ENCODE measurements at places on chromosomes 2 and 18.

- DNase-seq, result no peak
Observed at GRCh38 chr2:71207601-71208000, 19.3 kb downstream of the PAIP2B start.

GRCh38 chr2:85506768-85507181, 32.2 kb upstream of the MAT2A start:
- DNase-seq, result no peak

- peak; percentile 20 for DNase-seq
Observed at GRCh38 chr18:13374468-13375301, 156.1 kb downstream of the LDLRAD4 start.

DNA sequence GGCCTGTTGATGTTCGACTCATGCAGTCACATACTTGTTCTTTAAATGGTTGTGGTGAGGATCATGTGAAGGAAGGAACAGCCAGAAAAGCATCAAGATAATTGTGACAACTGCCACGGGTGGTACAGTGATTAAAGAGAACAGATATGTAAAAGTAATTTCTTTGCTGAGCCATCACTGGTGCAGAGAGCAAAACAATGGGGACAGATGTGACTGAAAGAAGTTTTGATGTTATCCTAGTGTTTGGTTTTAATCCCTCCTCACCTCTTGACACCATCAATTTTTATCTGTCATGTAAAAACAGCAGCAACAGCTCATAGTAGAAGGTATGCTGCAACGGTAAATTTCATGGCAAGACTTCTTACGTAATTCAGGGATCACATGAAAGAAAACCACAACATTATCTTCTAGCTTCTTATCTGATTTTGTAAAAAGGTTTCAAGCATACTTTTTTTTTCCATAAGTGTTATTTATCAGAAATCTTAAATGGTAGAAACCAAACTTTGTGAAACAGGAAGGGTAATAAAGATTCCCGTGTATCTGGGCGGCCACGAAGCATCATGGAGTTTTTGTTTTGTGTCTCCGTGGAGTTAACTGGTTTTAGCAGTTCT, 65.2 kb downstream of the PLCL1 start:
- no peak for DNase-seq

DNA sequence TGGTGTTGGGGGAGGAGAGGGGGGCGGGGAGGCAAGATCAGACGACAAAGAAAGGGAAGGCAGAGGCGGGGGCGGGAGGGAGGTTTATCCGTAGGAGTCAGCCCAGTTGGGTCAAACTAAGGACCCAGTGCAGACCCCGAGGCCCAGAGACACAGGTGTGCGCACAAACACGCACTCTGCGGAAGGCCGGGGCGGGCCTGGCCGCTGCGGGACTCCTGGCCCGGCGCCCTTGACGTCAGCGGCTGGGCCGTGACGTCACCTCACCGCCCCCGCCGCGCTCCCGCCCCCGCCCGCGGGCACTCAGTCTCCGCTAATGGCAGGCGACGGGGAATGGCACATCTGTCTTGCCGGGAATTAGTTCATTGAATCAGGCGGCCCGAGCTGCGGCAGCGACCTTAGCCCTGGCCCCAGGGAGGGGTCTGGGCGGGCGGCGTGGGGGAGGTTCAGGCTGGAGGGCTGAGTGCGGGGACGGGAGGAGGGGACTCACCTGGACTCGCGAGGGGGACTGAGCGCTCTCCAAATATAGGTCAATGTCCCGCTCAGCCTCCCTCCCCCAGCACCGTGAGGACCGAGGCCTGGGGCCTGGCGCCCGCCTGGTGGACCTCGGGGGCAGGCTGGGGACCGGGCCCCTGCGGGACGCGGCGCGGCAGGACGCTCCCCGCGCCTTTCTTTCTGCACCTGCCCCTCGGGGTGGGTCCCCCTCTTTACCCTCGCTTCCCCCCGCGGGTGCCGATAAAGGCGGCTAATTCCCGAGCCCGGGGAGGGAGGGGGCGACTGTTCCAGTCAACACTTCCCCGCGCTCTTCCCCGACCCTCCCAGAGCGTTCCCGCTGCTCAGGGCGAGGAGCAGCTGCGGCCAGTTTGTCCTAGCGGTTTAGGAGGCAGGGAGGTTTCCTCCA, 15.5 kb upstream of the ECEL1 start:
- peak; percentile 64 for DNase-seq

GRCh38 chr18:74513149-74513882, 17.2 kb downstream of the CNDP2 start:
- no peak for DNase-seq

GRCh38 chr18:31661965-31662364, 22.4 kb downstream of the B4GALT6 start:
- DNase-seq, result no peak

DNA sequence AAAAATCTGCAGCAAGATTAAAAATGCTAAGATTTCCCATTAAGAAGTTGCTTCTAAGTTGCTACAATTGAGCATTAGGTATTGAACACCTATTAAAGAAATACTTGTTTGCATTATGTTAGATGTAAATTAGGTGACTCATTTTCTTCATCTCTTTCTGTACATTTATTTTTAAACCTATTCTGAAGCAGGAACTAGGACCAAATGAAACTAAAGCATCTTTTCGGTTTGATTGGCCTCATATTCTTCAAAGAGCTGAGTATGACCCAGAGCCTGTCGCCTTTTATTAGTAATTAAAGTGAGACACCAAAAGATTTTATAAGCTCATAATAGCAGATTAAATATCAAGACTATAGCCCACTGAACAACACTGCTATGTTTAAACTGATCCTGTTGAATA, 83.4 kb upstream of the ZEB2 start:
- no peak for DNase-seq

GRCh38 chr2:83081826-83082690, 1377.0 kb downstream of the SUCLG1 start:
- DNase-seq, result no peak

- no peak for DNase-seq
Observed at GRCh38 chr18:47746615-47747014, 183.8 kb downstream of the SMAD2 start.

GRCh38 chr2:121257480-121257840, 27.5 kb downstream of the TFCP2L1 start:
- DNase-seq, result no peak

DNA sequence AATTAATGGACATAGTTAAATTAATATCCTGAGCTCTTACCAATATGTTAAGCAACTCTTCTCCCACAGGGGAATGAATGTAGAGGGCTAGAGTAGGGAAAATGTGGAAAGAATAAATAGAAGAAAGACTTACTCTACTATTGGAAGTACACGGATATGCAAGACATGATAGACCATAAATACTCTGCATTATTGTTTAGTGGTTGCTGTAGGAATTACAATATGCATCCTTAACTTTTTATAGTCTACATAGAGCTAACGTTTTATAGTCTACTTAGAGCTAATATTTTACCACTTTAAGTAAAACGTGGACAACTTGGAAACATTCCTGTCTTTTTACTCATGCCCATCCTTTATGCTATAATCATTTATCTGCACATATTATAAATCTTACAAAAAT, 163.8 kb upstream of the GALNT5 start:
- no peak for DNase-seq

GRCh38 chr18:74745633-74746403, 148.1 kb downstream of the ZNF407 start:
- no peak for DNase-seq

DNA sequence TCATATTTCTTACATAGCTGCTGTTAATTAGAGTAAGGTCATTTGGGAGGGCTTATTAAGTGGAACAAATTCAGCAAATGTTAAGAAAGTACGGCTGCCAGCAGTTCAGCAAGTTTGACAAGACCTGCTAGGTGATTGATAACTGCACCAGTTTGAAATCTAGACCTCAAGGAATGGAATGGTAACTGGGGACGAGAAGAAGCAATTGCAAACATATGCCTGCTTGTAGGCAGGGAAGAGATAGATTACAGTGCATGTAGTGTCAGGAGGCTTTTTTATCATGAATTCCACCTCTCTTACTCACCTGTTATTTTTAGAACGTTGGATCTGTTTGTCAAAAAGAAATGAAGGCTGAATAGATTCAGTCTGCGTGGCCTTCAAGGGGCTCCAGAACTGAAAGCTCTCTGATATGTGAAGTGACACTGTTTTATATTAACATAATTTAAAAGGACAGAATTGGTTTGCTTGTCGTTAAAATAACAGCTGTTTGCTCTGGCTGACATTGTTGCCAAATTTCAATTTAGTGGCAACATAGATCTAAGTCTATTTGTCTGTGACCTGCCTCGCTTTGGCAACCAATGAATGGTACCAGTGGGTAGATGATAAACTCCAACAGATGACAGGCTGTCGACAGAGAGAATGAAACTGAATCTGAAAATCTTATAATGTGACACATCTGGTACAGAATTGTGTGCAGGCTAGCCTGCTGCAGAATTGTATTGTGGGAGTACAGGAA, 199.3 kb downstream of the ZNF407 start:
- DNase-seq, result no peak

DNA sequence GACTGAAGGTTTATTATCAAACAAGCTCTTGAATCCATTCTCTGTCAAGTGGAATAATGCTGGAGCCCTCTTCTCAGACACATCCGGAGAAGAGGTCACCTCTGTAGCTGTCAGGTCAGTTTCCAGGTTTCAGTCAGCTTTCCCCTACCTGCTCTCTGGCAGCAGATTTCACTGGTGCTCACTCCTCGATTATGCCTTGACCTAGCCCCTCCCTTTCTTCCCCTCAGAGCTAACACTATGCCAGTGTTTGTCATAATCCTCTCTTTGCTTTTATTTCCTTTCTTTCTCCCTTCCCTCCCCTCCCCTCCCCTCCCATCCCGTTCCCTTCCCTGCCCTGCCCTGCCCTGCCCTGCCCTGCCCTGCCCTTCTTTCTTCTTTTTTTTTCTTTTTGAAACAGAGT, 22.5 kb upstream of the PLEKHM3 start:
- no peak for DNase-seq

- DNase-seq, result no peak
Observed at GRCh38 chr2:129896226-129897100, 83.0 kb upstream of the RAB6C start.

- no peak for DNase-seq
Observed at GRCh38 chr2:115908731-115909130, 1466.3 kb downstream of the DPP10 start.

DNA sequence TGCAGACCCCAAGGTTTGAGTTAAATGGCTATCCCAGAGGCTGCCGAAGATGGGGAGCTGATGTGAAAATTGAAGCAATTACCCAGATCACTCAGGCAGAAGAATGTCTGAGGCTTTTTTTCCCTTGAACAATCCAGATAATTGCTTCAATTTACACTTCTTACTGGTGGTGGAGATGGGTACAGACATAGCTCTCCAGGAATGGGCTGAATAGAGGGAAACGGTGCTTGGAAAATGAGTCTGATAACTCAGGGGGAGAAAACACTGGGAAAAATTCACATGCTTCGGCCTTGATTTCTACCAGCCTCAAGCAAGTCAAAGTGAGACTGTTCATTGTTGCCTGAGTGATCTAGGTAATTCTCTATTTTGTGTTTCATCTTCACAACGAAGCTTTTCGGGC, 9.5 kb upstream of the KIF5C start:
- DNase-seq, result no peak

DNA sequence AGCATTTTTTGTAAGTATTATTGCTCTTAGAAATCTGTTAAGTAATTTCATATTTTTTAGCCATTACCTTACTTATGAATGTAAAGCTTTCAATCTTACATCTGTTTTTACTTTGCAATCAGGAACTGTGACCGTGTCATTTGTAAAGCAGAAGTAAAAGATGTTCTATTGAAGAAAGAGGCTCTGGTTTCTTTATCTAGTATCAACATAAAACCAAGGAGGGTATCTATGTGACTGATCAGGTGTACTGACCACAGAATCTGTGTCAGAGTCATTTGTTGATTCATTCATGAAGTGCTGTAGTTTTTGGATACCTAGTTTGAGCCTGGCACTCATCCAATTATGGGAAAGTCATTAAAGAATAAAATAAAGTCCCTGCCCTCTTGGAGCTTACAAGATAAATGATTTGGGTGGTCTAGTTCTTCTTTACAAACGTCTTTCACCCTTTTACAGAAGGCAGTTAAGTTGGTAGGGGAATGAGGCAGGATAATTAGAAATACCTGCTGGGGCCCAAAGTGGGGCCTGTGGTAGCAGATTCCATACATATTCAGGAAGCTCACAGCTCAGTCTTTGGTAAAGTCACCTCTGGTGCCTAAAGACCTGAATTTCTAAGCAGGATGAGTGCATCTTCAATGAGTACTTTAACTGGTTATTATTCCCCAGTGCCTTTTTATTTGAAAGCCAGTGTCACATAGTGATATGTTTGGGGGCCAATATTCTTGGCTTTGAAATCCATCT, 260.6 kb upstream of the NT5C1B start:
- no peak for DNase-seq

DNA sequence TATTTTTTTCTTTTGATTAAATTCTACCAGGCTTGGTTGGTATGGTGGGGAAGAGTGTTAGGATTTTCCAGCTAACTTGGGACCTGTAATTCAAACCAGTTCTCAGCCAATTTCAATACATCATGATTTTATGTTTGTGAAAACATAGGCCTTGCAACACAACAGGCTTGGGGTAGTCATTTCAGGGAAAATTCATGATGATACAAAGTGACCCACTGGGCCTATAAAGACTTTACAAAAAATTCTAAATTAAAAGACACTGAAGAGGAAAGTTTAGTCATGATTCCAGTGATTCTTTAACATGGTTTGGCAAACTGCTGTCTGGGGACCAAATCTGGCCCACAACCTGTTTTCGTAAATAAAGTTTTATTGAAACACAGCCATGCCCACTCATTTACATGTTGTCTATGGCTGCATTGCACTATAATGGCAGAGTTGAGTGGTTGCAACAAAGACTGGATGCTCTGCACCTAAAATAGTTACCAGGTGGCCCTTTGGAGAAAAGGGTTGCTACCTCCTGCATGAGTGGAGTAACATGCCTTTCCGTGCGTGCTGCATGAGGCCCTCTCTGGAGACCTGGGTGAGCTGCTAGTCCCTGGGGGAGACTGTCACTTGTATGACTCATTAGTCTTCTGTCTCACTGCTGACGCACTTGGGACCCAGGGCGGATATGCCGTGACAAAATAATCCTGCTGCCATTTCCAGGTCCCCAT, 73.6 kb downstream of the NPAS2 start:
- peak; percentile 66 for DNase-seq

DNA sequence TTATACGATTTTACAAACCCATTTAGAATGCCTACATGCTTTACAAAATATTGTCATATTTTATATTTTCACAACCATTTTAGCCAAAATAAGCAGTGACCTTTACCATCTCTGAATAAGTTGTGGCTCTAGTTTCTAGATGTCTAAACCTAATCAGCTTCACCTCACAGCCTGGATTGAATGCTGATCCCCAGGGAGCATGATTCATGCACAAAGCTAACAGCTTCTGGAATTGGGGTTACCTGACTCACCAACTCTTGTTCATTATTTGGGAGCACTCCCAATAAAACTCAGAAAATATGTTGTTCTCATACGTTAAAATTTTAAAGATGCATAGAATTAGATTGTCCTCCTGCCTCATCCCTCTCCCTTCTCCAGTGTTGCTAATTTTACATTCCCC, 611.7 kb upstream of the NETO1 start:
- DNase-seq, result no peak

DNA sequence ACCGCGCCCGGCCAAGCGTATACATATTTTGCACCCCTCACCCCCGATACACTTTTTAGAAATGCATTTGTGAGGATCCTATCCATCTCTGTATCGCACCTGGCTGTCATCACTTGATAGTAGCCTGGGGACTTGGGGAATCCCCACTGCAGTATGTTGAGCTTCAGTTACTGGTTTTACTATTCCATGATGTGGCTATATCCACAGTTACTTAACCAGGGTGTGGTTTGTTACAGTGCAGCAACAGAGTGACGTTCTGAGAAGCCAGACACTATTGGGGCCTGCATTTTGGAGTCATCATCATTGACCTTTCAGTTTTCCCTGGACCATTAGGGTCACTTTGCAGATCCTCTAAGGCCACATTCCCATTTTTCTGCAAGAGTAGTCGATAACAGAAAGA, 212.7 kb downstream of the AGAP1 start:
- no peak for DNase-seq
